ENCODE measurements at places on chromosomes 4 and X. TPM values are rescaled to one million over a fixed set of nuclear protein-coding genes. Genes with fewer than 3 reads are reported as not detected.

The ANXA10 gene
- 0.25 TPM for total RNA-seq

The RBPJ gene
- 58.8 TPM for total RNA-seq

The RGN gene
- total RNA-seq = 4.9 TPM

The STAP1 gene
- not detected for total RNA-seq

The FGFR3 gene
- 6.1 TPM for total RNA-seq

The DSPP gene
- under 0.01 TPM for total RNA-seq

The TLR10 gene
- total RNA-seq = 0.74 TPM

The GPR34 gene
- 3.4 TPM for total RNA-seq

The PHOX2B gene
- not detected for total RNA-seq

The PRDM5 gene
- 11.8 TPM for total RNA-seq

The COL25A1 gene
- 5.7 TPM for total RNA-seq

The CLDN34 gene
- total RNA-seq = not detected

The CFAP99 gene
- not detected for total RNA-seq

The CNGA1 gene
- total RNA-seq = 0.25 TPM

The CPZ gene
- total RNA-seq = 2.5 TPM

The UGT2A3 gene
- total RNA-seq = not detected

The GNRHR gene
- under 0.01 TPM for total RNA-seq

The OTC gene
- under 0.01 TPM for total RNA-seq

The CRMP1 gene
- total RNA-seq = 551 TPM

The CXCL10 gene
- total RNA-seq = not detected

The BCOR gene
- 36.1 TPM for total RNA-seq

The ADH4 gene
- not detected for total RNA-seq

The TEX13C gene
- total RNA-seq = not detected

The LANCL3 gene
- total RNA-seq = 1.5 TPM

The NLRP2B gene
- total RNA-seq = 0.25 TPM

The CCNB3 gene
- total RNA-seq = 0.25 TPM

The SCD5 gene
- 271 TPM for total RNA-seq

The PAPSS1 gene
- 81.4 TPM for total RNA-seq

The XKRX gene
- total RNA-seq = not detected

The CXorf51A gene
- not detected for total RNA-seq

The FAM53A gene
- 2.0 TPM for total RNA-seq

The GYG2 gene
- total RNA-seq = 6.1 TPM

The CLIC2 gene
- total RNA-seq = 3.4 TPM

The TCEAL5 gene
- total RNA-seq = 9.1 TPM

The ARHGEF6 gene
- 12.5 TPM for total RNA-seq

The PCDH18 gene
- total RNA-seq = 17.9 TPM

The LDOC1 gene
- total RNA-seq = 6.9 TPM

The LIN54 gene
- total RNA-seq = 17.9 TPM

The KIAA0232 gene
- 51.9 TPM for total RNA-seq

The C4orf36 gene
- 2.2 TPM for total RNA-seq

The INPP4B gene
- 4.7 TPM for total RNA-seq

The PGK1 gene
- 84.3 TPM for total RNA-seq

The UGT2B15 gene
- not detected for total RNA-seq

All from temporal lobe (tissue), 4 donors.